ENCODE measurements at places on chromosomes 16 and 17.

DNA sequence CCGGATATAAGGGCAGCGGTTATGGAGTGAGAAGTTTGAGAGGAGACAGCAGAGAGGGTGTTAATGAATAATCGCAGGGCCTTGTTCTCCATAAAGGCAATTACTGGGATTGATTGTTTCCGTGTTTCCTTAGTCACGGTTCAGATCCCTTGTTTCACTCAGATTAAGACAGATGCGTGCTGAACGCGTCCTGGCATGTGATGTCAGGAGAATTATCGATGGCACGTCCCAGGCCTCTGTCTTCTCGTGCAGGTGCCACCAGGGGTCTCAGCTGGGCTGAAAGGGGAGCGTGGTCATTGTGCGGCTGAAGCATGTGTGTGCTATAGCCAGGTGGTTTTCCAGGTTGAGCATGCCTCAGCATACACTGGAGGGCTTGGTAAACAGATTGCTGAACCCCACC, 142.4 kb upstream of the NOL11 start:
- H3K27ac ChIP-seq = no peak overlapping the region
- no peaks in the 10 kb centered on the region for H3K36me3 ChIP-seq

- H3K4me1 ChIP-seq = no peaks in the 10 kb centered on the region
- no peaks in the 10 kb centered on the region for H3K36me3 ChIP-seq
- H3K4me3 ChIP-seq = no peak overlapping the region
- no peak overlapping the region for H3K27ac ChIP-seq
- H3K27me3 ChIP-seq = no peaks in the 10 kb centered on the region
Observed at GRCh38 chr17:72618001-72618509, 474.4 kb downstream of the SLC39A11 start.

DNA sequence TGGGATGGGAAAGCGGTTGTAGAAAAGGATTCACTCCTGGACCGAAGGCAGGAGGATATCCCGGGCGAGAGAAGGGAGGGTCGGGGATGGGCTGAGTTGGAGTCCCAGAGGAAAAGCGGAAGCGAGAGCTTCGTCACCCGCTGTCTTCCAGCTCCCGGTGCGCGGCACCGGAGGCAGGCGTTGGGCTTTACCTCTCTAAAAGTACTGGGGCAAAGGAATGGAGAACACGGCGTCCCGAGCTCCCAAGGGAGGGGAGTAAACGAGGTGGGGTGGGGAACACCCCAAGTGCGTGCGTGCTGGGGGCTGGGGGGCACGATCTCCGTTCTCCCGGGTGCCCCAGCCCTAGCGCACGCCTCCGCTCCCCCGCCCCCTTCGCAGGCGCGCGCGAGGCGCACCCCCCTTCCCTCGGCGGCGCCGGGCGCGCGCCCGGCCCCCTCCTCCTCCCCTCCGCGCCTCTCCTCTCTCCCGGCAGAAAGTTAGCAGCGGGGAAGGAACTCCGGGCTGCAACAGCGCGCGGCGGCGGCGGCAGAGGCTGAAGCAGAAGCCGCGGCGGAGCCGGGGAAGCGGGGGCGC, at the start of gene HS3ST4:
Gene HS3ST4, plus strand, starts transcription at position 441 of the 573 bp plus-strand sequence.
- DNase-seq = no peak
- no peak within 1 kb of the TSS for H3K27ac ChIP-seq
- peak within 1 kb of the TSS; percentile 49 for H3K4me3 ChIP-seq

- H3K36me3 ChIP-seq = no peaks in the 10 kb centered on the region
- H3K4me1 ChIP-seq = no peaks in the 10 kb centered on the region
- no peak overlapping the region for H3K27ac ChIP-seq
- no peaks in the 10 kb centered on the region for H3K27me3 ChIP-seq
- H3K4me3 ChIP-seq = no peak overlapping the region
Observed at GRCh38 chr16:48206594-48207242, 37.4 kb upstream of the LONP2 start.

DNA sequence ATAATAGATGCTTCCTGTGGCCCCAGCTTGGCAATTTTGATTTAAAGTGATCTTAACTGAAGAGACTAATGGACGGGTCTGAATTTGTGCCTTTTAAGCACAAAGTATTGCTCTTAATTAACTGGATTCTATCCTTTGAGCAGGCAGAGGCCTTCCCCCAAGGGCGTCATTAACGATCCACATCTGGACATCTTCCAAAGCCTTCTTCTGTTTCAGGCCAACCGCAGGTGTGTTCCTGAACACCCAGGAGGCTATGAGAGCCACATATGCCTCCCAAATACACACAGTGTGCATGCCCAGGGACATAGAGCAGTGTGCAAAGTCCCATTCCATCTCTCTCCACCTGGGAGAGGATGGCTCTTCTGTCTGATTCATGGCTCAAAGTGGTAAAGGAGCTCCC, 42.3 kb downstream of the MAPT start:
- H3K4me3 ChIP-seq = no peak overlapping the region
- H3K4me1 ChIP-seq = no peaks in the 10 kb centered on the region
- DNase-seq = no peak
- H3K27me3 ChIP-seq = no peaks in the 10 kb centered on the region
- no peaks in the 10 kb centered on the region for H3K36me3 ChIP-seq

DNA sequence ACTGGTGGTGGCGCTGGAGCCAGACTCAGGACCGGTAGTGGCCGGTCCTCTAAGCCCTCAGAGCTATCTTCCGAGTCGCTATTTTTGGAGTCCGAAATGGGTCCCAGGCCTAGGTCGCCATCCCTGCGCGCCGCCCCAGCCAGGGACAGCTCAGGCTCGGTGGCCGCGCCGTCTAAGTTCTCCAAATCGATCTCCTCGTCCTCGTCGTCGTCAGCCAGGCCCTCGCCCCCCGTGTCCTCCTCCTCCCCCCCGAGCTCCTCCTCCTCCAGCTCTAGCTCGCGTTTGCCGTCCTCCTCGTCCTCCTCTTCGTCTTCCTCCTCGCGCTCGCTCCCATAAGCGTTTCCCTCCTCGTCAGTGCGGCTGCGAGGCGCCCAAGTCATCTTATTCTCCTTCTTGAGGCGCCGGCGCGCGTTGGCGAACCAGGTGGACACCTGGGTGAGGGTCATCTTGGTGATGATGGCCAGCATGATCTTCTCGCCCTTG, 1.6 kb downstream of the IRX3 start:
- H3K4me3 ChIP-seq = peak overlapping the region; percentile 22
- no peak for DNase-seq
- peaks cover 14% of the 10 kb centered on the region for H3K4me1 ChIP-seq
- H3K27ac ChIP-seq = peak overlapping the region; percentile 88
- peaks cover 77% of the 10 kb centered on the region for H3K27me3 ChIP-seq

GRCh38 chr17:83073389-83074063, 5.9 kb upstream of the METRNL start:
- DNase-seq = no peak
- no peak overlapping the region for H3K4me3 ChIP-seq
- no peak overlapping the region for H3K27ac ChIP-seq
- no peaks in the 10 kb centered on the region for H3K27me3 ChIP-seq
- peaks cover 4% of the 10 kb centered on the region for H3K4me1 ChIP-seq

- no peaks in the 10 kb centered on the region for H3K4me1 ChIP-seq
- DNase-seq = no peak
- H3K4me3 ChIP-seq = no peak overlapping the region
- no peak overlapping the region for H3K27ac ChIP-seq
- H3K36me3 ChIP-seq = no peaks in the 10 kb centered on the region
Observed at GRCh38 chr17:29826114-29826692, 103.8 kb downstream of the SSH2 start.

DNA sequence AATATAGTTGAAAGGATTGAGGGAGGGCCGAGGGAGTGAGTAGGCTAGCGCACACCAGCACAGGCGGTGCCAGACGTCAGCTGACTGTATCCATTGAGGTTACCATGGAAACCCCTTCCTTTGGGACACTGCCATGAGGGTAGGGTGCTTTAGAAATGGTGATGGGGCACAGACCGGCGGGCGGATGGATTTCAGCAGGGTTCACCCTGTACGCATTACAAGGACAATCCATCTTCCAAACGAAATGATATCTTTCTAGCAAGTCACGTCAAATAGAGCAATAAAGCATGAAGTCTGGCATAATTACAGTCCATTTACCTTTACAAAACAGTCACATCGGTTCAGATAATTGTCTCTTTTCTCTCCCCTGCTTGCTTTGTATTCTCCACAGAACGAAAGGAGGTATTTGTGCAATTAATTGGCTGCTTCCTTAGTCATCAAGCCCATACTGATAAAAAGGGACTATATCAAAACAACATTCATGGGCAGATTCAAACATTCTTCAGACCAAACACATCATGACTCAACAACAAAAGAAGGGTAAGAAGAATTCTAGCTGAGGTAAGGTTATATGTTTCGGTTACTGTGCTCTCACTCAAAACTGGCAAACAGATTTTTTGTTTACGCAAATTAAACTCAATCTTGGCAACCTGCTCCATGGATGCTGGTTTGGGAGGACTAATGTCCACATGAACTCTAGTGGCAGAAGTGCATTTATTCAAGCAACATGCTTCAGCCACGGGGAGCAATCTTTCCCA, 140.6 kb downstream of the CDK5R1 start:
- H3K36me3 ChIP-seq = no peaks in the 10 kb centered on the region
- no peaks in the 10 kb centered on the region for H3K27me3 ChIP-seq
- no peak overlapping the region for H3K27ac ChIP-seq
- DNase-seq = peak; percentile 88
- H3K4me3 ChIP-seq = no peak overlapping the region

DNA sequence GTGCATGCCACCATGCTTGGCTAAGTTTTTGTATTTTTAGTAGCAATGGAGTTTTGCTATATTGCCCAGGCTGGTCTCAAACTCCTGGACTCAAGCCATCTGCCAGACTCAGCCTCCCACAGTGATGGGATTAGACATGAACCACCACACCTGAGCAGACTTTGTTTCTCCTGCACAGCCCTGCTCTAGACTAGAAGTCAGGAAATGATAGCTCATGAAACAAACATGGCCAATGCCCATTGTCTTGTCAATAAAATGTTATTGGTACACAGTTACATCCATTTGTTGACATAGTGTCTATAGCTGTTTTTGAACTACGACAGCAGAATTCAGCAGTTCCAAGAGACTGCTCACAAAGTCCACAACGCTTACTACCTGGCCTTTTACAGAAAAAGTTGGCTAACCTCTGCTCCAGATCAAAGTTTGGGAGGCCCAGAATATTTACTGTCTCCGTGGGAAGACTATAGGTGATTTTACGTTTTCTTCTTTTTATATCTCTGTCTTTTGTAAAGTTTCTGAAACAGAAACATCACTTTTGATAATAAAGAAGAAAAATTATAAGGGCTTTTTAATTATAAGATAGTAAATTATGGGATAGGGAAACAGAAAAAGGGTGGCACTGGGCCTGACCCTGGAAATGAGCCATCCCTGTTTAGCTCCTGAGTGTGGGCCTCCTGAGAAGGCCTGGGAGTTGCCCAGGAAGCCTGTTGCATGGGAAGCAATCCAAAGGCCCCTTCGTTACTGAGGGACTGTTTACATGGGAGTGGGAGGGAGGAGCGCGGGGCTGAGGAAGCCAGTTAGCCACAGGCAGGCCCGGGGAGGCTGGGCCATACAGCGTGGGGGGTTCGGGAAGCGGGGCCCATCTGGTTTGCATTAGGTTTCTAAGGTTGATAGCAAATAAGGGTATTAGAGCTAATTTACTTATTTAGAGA, 201.5 kb downstream of the IRF8 start:
- no peaks in the 10 kb centered on the region for H3K36me3 ChIP-seq
- H3K27me3 ChIP-seq = peaks cover 15% of the 10 kb centered on the region
- H3K4me3 ChIP-seq = no peak overlapping the region
- H3K27ac ChIP-seq = no peak overlapping the region
- no peaks in the 10 kb centered on the region for H3K4me1 ChIP-seq

GRCh38 chr16:11976850-11977375, 379 bp downstream of the SNX29 start:
- no peaks in the 10 kb centered on the region for H3K27me3 ChIP-seq
- H3K4me1 ChIP-seq = peaks cover 21% of the 10 kb centered on the region
- H3K4me3 ChIP-seq = peak overlapping the region; percentile 100
- peak; percentile 21 for DNase-seq

GRCh38 chr17:6660805-6661463, 9.4 kb downstream of the C17orf100 start:
- H3K27ac ChIP-seq = no peak overlapping the region
- no peaks in the 10 kb centered on the region for H3K36me3 ChIP-seq
- H3K4me1 ChIP-seq = no peaks in the 10 kb centered on the region

GRCh38 chr16:46690281-46691178, 1.1 kb downstream of the ORC6 start:
- peak overlapping the region; percentile 96 for H3K27ac ChIP-seq
- no peaks in the 10 kb centered on the region for H3K36me3 ChIP-seq

All from adrenal gland (tissue), 19 donors.